ENCODE measurements at places on chromosomes 13 and 19.

DNA sequence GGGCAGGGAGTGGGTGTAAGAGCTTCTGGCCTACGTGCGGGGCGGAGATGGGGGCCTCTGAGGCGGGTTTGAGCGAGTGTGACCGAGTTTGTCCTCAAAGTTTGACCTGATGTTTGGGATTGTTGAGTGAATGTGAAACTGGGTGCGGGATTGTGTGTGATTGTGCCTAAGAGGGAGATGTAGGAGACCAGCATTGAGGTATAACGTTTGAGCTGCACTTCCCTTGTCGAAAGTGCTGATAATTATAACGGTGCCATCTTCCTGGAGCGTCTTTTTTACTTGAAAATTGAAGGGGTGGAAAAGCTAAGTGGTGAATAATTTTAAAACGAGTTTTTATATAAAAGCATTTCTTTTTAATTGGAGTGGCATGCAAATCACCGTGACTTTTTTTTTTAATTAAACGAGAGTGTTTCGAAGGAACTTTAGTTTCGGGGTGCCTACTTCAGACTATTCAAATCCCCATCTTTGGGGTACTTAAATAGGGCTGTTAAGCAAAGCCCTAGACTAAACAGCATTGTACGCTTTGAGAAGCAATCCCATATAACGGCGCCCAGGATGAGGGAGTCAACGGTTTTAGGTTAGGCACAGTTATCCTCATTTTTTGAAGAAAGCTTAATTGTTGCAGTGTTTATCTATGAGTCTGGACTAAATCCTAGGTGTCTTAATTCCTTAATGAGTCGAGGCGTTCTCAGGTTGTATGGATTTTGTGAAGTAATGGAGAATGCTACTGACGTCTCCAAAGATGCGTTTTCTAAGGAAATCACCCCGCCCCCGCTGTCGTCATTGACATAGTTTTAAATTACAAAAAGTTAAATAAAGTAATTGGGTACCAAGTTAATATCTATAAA, 594 bp downstream of the ZNF146 start:
- peak; percentile 39 for DNase-seq

- DNase-seq = no peak
These were observed 1.6 kb upstream of the BBC3 start for GRCh38 chr19:47232422-47233211.

GRCh38 chr19:30204721-30205120, 167.5 kb upstream of the ZNF536 start:
- DNase-seq = no peak

DNA sequence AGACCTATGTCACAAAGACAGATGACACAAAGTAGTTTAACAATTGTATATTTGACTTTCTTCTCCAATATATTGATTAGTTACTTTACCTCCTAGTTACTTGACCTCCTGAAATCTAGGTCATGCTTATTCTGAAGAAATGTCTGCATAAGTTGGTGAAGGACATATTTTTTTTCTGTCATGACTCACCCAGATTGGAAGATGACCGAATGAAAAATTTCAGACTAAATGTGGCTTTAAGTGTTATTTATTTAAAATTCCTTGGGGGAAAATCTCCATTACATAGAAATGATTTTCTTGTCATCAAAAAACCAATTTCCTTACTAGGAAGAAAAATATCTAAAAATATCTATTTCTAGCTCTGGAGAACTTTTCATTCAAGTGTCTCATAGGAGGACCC, 217.1 kb downstream of the POSTN start:
- no peak for DNase-seq

DNA sequence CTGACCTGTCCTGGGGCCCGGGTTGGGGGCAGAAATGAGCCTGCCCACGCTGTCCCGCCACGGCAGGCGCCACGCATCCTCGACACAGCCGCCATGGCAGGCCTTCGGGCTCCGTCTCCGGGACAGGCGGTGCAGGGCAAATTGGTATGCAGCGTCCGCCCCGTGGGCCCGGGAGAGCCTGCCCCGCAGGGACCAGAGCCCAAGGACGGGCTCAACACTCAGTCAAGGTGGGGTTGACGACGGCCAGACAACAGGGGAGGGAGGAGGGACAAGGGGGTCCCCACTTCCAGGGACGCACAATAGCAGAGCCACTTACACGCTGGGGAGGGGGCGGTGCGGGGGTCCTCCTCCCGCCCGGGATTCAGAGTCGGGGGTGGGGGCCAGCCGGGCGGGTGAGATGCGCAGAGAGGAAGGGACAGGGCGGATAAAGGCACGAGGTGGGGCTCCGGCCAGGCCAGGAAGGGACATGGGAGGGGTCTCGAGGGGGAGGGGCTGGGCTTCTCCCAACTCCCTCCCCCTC, 1.2 kb downstream of the CTXN1 start:
- DNase-seq = peak; percentile 39

- DNase-seq = no peak
These were observed 183.5 kb downstream of the UQCRFS1 start for GRCh38 chr19:29029268-29029958.

- no peak for DNase-seq
These were observed 137.9 kb downstream of the PCDH20 start for GRCh38 chr13:61277586-61278276.

- no peak for DNase-seq
These were observed 82.9 kb downstream of the RAB20 start for GRCh38 chr13:110478405-110479214.

DNA sequence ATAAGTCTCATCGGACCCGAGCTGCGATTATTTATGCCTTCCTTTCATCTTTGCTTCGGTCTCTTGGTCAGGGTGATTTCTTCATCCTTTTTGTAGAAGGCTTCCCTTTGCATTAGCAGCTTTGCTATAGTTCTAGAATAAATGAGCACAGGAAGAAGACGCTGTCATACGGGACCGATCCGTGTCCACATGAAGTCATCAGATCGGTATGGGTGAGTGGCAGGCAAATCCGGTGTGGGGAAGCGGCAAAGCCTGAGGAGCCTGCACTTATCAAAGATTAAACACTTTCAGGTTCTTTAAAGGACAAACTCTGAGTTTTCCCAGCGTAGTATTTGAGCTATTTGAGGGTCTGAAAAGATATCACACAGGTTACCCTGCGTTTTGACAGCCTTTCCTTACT, 119.3 kb downstream of the IRS2 start:
- no peak for DNase-seq

DNA sequence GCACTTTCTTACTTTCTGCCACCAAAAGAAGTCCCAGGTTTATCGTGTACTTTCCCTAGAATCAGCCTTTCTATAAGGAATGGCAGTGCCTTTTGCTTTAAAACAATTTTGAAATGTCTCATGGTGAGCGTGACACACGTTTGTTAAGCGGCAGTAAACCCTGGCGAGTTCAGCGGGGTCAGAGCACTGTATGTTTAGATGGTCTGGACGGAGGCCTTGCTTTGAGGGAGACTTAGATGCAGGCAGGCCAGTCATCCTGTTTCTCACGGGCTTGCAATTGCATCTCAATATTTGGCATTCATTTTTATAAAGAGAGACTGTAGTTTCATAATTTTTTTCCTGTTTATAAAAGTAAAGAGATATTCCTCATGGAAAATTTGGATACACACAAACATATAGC, 96.4 kb downstream of the TNFRSF19 start:
- no peak for DNase-seq

DNA sequence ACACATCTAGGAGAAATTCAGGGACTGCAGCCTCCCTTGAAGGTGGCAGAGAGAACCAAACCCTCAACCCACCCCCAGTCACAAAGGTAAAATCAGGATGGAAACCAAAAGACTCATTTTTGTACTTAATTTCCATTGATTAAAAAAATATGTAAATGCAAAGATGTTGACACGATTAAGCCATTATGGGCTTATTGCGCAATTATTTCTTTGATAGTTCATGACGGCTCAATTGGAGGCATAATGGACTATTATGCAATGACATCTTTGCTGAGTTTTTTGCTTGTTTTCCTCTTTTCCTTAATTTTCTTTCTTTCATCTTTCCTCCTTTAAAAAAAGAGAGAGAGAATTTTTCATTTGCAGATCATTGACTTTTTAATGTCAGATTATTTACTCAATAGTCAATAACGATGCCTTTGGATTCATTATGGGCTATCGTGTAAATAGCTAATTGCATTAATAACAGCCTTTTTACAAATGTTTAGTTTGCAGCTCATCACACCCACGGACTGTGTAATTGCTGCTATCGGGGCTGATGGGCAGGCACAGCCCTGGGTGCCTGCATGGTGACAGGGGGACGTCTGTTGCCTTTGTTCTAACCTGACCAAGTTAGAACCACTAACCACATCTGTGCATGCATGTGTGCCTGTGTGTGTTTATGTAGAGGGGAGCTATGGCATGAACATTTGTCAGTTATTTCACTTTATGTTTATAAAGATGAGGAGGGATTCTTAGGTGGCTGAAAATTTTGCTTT, 482.4 kb upstream of the TSHZ3 start:
- DNase-seq = no peak

GRCh38 chr13:54614726-54615125, 1586.1 kb downstream of the OLFM4 start:
- DNase-seq = peak; percentile 16

DNA sequence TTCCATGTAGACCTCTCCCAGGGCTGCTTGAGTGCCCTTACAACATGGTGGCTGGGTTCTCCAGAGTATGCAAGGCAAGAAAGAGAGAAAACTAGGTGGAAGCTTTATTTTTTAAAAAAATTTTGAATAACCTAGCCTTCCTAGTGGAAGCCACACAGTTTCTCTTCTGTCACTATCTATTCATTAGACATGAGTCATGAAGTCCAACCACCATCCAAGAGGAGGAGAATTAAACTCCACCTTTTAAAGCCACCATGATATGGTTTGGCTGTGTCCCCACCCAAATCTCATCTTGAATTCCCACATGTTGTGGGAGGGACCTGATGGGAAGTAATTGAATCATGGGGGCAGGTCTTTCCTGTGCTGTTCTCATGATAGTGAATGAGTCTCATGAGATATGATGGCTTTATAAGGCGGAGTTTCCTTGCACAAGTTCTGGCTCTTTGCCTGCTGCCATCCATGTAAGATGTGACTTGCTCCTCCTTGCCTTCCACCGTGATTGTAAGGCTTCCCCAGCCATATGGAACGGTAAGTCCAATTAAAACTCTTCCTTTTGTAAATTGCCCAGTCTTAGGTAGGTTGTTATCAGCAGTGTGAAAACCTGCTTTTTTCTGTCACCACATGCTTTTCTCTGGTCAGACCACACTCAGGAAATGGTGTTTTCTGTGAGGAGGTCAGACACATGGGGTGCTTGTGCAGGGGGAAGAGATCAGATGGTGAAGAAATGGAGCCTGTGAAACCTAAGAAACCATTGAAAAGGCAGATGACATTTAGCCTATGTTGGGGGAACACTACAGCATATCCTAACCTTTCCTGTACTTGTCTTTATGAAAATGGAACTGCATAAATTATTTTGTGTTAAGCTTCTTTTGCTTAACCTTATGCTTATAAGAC, 57.7 kb downstream of the ANKRD10 start:
- no peak for DNase-seq

DNA sequence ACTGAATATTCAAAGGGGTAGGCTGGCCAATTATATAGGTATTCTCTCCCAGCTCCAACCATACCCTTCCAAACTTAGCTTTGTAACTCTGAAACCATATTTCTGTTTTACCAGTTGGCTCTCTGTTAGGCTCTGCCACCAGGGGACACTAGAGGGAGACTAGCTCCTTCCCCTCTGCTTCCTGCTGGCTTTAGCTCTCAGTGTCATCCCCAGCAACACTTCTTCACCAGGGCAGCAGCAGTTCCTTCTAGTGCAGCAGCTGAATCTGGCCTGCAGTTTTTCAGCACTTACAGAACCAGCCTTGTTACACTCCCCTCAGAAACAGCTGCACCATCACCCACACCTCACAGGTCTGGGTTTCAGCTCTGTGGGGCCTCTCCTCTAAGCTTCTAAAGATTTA, 51.0 kb upstream of the DOCK9 start:
- DNase-seq = peak; percentile 16

DNA sequence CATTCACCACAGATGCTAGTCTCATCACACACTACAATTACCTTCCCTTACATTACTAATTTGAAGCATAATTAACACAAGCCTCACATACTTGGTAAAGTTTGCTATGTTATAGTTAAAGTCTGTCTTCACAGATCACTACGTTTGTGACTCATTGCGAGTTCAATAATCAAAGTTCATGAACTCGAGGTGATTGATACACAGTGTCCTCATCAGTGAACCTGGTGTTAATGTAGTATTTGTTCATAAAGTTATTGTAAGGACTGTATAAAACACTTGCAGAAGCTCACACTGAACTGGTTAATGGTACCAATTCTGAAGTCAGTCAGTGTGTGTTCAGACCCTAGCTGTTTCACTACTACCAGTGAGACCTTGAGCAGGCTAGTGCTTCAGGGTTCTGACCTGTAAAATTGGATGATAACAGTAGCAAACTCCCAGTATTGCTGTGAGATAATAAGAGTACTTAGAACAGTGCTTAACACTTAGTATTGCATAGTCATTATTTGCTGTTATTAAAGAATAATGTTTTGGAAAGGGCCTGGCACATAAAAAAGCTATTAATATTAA, 313.3 kb downstream of the LIG4 start:
- DNase-seq = no peak

DNA sequence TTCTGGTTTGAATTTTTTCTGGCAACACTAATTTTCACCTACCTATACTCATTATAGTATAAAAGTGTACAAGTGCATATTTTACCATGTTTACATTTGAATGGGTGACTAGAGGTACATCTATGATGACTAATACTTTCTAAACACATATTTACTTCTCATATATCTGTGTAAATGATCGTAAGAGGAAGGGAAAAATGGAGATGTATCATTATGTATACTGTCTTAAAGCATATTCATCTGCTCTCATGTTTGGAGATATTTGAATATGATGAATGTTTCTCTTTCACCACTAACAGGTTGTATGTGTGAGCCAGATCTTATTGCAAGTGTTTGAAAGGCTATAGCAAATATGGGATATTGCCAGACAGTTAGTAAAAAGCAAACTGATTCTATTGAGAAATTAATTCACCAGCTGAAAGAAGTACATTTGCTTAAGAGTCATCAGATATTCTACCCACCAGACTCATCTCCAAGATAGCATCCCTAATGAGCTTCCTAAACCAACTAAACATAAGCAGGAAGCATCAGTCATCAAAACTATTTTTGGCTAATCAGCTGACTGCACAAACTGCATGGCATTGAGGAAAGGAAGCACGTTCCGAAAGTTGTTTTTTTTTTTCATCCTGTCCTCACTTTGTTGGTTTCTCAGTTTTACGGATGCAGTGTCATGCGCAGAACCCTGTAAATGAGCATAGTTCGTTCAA, 738.2 kb downstream of the GPC5 start:
- DNase-seq = no peak

- no peak for DNase-seq
These were observed 37.0 kb upstream of the FARP1 start for GRCh38 chr13:98105929-98106336.

GRCh38 chr19:15425321-15425950, 6.6 kb upstream of the AKAP8L start:
- DNase-seq = no peak

GRCh38 chr19:28463493-28464053, 749.4 kb downstream of the UQCRFS1 start:
- no peak for DNase-seq

GRCh38 chr13:76643596-76643995, 242.6 kb downstream of the KCTD12 start:
- no peak for DNase-seq
